ENCODE measurements at places on chromosomes 2 and 18.

DNA sequence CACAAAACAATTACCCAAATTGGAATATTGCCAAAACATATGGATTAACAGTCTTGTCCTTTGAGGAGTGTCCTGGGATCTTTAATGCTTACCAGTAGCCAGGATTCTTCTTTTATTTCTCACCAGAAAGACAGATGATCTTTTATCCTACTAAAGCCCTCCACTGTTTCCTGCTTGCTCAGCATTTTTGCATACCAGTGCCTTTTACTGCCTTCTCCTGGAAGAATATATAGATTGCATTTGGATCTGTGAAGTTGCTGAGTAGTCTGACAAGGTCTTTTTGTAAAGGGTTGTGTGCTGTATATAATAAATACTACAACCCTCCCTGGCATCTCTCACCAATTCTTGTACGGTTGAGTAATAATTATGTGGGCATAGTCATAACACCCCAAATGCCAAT is 652.2 kb downstream of the LRRTM4 start:
- DNase-seq = no peak

- no peak for DNase-seq
Measured at GRCh38 chr18:53771664-53772063, 452.8 kb downstream of the MBD2 start.

- no peak for DNase-seq
Measured at GRCh38 chr2:69615078-69615625, 28.4 kb downstream of the AAK1 start.

DNA sequence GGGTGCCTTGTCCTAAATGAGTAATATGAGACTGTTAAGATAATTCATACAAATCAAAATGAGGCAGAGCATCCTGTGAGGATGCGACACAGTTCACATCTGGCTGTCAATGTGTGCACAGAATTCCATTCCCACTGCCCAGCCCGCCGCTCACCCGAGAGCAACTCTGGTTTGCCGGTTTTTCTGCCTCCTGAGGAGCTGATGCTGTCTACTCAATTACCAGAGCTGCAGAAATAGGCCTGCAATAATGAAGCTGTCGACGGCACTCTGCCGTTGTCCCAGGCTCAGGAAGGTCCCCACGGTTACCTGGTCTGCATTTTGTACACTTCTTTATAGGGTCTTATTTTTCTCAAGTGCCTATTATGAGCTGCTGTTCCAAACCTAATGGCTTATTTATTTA is 55.7 kb upstream of the LYPD1 start:
- DNase-seq = no peak

- DNase-seq = no peak
Measured at GRCh38 chr2:27830656-27831055, 59.1 kb downstream of the MRPL33 start.

DNA sequence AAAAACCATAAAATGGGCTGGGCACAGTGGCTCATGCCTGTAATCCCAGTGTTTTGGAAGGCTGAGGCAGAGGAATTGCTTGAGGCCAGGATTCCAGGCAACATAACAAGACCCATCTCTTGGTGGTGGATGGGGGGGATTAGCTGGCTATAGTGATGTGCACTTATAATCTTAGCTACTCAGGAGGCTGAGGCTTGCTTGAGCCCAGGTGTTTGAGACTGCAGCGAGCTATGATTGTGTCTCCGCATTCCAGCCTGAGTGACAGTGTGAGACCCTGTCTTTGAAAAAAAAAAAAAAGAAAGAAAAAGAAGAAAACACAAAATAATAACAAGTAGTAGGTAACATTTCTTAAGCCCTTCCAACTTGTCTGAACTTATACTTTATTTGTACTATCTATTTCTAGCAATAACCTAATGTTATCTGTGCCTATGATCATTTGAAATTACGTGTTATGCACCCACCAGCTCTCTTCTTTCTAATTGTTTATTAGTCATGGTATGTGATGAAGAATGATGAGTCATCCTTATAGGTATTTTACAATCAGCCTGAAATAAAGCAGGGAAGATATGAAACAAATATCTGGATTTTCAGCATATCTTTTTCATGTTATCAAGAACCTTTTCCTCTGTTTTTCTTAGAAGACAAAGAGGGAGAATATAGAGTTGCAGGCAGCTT is 129.3 kb upstream of the UNC80 start:
- no peak for DNase-seq

DNA sequence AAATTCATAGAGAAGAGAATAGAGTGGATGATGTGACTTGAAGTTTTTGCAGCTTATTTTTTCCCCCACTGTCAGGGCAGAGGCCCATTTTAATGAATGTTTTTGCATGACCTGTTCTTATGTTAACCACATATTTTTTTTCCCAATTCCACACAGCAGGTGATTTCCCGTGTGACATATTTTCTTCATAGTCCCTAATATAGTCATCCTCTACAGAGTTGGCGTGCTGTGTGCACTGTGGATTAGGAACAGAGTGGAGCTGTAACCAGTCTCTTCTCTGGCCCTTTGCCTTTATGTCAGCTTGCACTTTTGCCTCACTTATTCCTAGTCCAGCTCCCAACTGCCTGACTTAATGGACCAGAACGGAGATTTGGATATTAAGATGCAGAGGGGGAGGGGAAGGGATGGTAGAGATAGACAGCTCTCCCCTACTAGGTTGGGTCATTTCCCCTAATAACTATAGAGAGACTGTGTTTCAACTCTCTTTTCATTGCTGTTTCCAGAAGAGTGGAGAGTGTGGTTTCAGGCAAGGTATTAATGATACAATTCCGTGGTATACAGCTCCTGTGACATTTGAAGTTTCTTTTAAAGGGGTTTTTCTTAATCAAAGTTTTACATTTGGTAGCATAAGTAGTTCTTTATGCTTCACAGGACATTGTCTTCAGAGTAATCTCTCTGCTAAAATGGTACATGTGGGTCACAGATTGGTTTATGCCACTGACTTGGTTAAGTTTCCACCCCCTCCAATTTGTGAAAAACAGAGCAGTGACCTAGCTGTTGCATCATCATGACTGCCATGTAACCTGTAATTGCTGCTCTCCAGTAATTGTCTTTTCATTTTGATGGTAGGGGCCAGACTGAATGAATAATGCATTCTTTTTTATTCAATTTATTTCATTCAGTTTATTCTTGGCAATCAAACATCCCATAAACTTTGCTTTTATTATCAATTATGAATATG is 161.3 kb downstream of the HAUS1 start:
- DNase-seq = no peak

GRCh38 chr18:814300-815084 is 2.5 kb upstream of the YES1 start:
- no peak for DNase-seq

GRCh38 chr2:30666266-30666874 is 140.9 kb downstream of the CAPN13 start:
- no peak for DNase-seq

DNA sequence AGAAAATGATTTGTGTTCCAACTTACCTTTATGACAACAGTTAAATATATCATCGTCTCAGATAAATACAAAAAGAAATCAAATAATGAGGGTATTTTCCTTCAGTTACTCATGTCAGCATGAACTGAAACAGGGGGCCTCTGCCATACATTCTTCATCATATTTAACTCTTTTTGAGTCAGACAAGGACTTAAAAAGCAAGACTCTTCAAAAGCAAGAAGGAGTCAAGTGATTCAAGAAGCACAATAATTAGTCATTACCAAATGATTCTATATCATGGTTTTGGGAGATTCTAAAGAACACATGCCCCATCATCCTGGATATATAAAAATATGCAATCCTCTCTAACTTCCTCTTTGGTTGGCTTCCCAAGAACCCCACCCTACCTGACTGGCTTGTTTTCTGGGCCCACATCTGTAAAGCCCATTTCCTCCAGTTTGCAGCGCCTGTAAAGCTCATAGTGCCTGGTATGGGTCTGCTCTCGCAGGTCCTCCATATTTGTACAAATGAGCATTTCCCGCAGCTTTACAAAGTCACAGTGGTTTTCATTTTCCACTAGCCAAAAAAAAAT is 49.7 kb downstream of the SEPTIN10 start:
- DNase-seq = no peak

GRCh38 chr2:190458352-190459107 is 50.4 kb downstream of the MFSD6 start:
- DNase-seq = no peak

DNA sequence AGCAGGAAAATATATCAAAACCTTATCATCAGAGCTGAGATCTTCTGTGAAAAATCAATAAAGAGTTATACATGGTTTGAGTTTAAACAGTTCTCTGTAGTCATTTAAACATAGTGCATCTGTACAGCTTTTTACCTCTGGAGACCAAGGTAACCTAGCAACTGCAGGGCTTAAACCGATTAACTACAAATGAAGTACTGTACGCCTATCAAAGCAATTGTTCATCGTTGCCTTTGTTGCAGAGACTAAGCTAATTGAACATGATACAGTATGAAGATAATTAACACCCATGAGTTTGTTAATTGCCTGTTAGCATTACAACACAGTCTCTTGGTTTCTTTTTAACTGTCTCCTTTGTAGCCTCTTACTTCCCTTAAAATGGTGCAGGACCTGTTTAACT is 147.9 kb downstream of the LNPK start:
- DNase-seq = no peak

DNA sequence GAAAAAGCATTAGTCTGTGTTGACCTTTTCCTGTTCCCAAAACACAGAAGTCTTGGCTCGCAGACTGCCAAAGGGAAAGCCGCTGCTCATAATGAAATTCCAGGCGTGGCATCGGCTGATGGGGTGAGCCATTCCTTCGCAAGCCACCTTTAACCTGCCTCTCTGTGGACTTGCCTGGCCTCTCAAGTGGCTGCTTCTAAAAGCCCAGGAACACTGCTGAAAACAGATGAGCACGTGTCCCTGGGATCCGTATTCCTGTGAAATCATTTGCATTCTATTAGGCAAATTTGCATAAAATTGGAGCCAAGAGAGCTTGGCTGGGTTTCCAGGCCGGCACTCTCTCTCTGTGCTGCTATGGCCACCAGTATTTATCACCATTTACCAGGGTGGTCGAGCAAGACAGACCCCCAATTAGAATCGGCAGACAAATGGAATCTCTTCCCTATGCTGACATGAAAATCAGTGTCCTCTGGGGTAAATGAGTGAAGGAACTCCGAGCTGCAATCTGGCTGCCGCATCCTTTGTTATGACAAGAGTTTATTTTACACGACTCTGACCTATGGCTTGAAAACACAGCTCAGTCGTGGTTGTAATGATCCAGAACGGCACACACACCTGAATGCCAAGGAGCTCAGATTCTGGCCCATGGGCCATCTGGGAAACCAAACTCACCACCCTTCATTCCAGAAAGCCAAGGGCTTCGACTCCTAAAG is 21.7 kb downstream of the BCL2 start:
- DNase-seq = no peak

GRCh38 chr2:112831513-112831845 is 5.1 kb downstream of the IL1B start:
- no peak for DNase-seq
